ENCODE measurements at places on chromosomes 7 and 10. TPM values are rescaled to one million over a fixed set of nuclear protein-coding genes. Genes with fewer than 3 reads are reported as not detected.

Gene PPP1R17
- total RNA-seq, result not detected

GRCh38 chr10:109019001-109019424 is 904.3 kb downstream of the XPNPEP1 start:
- DNase-seq, result no peak

- no peak for DNase-seq
These were observed 20.9 kb upstream of the TTYH3 start for GRCh38 chr7:2610898-2611297.

DNA sequence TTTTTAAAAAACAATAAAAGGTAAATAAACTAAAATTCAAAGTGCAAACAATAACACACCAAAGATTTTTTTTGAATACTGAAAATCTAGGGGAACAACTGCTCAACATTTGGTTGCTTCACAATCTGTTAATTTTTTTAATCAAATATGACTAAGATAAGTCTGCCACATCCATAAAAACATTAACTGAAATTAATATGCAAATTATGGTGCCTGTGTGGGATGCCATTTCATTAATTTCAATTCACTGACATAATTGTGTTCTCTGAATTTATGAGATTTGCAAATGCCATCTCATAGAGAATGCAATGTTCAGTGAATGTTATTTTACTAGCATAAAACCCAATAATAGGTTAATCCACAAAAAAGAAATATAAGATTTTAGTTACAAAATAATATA is 233.8 kb downstream of the LRRN3 start:
- no peak for DNase-seq

GRCh38 chr10:19826712-19827111 is 10.5 kb downstream of the PLXDC2 start:
- DNase-seq, result no peak

DNA sequence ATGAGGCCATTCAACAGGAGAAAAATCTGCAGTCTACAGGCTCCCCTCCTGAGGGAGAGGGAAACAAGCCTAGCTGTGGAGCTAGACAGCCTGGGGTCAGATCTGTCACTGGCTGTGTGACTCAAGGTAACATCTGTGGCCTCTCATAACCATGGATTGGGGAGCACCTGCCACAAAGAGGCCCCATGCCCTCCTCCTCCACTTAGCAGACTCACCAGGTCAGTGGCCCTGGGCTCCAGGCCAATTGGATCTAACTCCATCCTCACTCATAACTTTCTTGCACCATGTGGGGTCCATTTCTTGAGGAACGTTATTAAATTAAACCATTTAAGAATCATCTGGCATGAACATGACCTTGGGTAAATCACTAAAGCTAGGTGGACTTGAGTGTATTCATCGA is 1.8 kb downstream of the GDF10 start:
- DNase-seq, result no peak

GRCh38 chr10:95221124-95221523 is 27.1 kb downstream of the ACSM6 start:
- DNase-seq, result peak; percentile 85

All from SJSA1 (cell line).